ENCODE measurements at places on chromosomes 2 and 18.
A peak's percentile ranks its signal among the peaks of the same experiment; 100 is the strongest.

DNA sequence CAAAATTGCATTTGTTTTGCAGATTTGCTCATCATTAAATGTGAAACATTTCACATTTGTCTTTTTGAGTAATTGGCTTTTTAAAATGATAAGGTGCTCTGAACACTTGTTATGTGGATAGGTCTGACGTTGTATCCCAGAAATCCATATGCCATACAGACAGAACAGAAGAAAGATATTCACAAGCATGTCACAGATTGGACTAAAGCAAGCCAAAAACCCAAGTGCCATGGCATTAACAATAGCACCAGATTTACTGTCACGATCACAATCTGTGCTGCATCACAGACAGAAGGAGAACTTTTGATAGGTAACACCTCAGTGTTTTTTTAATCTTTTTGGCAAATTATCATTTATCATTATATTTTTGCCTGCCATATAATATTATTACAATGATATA, 272.6 kb downstream of the ARHGAP15 start:
- H3K4me3 ChIP-seq = no peak overlapping the region
- H3K36me3 ChIP-seq = no peaks in the 10 kb centered on the region
- no peaks in the 10 kb centered on the region for H3K27me3 ChIP-seq
- no peak for DNase-seq
- H3K4me1 ChIP-seq = no peaks in the 10 kb centered on the region
- no peak overlapping the region for H3K27ac ChIP-seq

DNA sequence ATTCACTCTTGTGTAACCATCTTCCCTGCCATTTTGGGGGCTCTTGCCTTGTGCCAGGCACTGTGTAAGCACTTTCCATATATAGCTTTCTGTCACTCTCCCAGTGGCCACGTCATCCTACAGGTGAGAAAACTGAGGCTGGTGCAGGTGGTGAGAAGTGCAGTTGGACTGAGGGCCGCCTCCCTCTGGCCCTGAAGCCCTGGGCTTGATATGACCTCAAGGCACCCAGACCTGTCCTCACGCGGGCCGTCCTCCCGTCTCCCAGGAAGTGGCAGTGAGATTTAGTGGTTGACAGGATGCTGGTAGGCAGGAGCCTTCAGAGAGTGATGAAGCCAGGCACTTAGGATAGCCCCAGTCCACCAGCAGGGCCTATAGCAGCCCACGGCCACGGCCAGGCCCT, 30.5 kb downstream of the MAL start:
- no peak for DNase-seq
- no peak overlapping the region for H3K4me3 ChIP-seq
- no peak overlapping the region for H3K27ac ChIP-seq

GRCh38 chr2:239913636-239914417, 111.3 kb downstream of the NDUFA10 start:
- no peak overlapping the region for H3K27ac ChIP-seq
- peaks cover 12% of the 10 kb centered on the region for H3K27me3 ChIP-seq
- no peaks in the 10 kb centered on the region for H3K36me3 ChIP-seq
- DNase-seq = no peak
- no peak overlapping the region for H3K4me3 ChIP-seq

DNA sequence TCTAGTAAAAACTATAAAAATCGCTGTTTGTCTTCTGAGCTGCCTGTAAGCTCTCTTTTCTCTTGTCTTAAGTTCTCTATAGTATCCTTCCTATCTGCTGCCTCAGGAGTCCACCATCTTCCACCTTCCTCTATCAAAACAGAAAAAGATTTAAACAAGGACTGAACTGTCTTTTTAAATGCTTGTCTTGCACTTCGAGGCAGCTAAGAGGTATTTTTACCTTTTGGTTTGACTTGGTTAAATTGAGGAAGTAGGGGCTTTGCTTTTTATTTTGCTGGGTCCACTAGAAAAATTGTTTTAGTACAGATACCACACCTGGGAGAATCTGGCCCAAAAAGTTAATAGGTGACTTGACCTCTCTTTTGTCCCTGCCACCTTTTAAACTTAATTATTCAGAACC, 12.2 kb downstream of the SESTD1 start:
- H3K36me3 ChIP-seq = no peaks in the 10 kb centered on the region
- no peak for DNase-seq
- no peak overlapping the region for H3K4me3 ChIP-seq
- no peaks in the 10 kb centered on the region for H3K27me3 ChIP-seq

DNA sequence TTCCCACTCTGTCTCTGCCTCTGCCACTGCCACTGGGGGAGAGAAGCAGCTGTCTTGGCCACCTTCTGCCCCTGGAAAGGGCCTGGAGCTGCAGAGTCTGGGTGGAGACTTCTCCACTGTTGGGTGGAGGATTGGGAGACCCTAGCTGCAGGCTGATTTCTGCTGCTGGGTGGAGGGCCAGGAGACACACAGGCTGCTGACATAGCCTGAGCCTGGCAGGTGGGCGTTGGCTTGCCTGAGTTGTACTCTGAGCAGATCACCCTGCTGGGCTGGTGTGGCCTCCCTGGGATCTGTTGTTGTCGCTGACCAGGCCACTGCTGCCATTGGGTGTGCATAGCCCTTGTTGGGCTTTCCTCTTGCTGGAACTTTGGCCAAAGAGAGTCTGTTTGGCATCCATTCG, 64.3 kb downstream of the ARHGEF4 start:
- H3K36me3 ChIP-seq = no peaks in the 10 kb centered on the region
- no peak overlapping the region for H3K27ac ChIP-seq

- H3K36me3 ChIP-seq = no peaks in the 10 kb centered on the region
- no peaks in the 10 kb centered on the region for H3K4me1 ChIP-seq
- no peak overlapping the region for H3K27ac ChIP-seq
- no peaks in the 10 kb centered on the region for H3K27me3 ChIP-seq
- no peak overlapping the region for H3K4me3 ChIP-seq
- no peak for DNase-seq
Observed at GRCh38 chr2:228681426-228681825, 499.9 kb upstream of the SPHKAP start.

GRCh38 chr2:55054106-55054875, 4.0 kb upstream of the RTN4 start:
- DNase-seq = no peak
- no peak overlapping the region for H3K4me3 ChIP-seq
- peak overlapping the region; percentile 47 for H3K27ac ChIP-seq
- peaks cover 14% of the 10 kb centered on the region for H3K4me1 ChIP-seq
- H3K27me3 ChIP-seq = no peaks in the 10 kb centered on the region

GRCh38 chr2:133576714-133577113, 8.5 kb upstream of the NCKAP5 start:
- DNase-seq = no peak
- H3K4me1 ChIP-seq = no peaks in the 10 kb centered on the region
- H3K27ac ChIP-seq = no peak overlapping the region
- H3K4me3 ChIP-seq = no peak overlapping the region
- H3K36me3 ChIP-seq = no peaks in the 10 kb centered on the region
- H3K27me3 ChIP-seq = no peaks in the 10 kb centered on the region

Measured in T-cell (primary cell).